ENCODE measurements at places on chromosomes 7 and 10.

DNA sequence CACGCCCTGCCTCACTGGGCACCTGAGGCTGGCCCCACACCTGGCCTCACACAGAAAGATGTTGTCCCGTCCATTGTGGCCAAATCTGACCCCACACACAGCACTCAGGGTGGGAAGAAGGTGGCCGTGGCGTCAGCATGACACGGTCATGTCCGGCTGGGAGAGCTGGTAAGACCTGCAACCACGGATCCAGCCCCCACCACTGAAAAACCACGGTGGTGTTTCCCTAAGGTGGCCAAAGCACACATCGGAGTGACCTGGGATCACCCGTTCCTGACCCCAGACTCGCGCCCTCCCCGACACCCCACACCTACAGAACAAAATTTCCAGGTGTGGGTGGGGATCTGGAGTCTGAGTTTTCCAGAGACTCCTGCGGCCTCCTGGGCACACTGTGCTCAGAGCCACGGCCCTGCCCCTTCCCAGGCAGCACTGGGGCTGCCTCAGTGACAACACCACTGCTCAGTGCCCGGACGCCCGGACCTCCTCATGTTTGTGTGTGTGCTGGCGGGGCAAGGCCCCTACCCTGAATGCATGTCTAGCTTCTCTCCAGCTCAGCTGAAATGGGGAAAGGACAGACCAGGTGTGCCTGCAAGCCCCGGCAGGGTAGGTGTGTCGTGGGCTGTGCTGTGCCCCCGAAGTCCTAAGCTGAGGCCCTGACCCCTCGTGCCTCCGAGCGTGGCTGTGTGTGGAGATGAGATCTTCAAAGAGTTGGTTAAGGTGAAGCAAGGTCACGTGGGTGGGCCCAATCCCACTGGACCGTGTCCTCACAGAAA is 36.1 kb downstream of the STK32C start:
- no peak for DNase-seq

DNA sequence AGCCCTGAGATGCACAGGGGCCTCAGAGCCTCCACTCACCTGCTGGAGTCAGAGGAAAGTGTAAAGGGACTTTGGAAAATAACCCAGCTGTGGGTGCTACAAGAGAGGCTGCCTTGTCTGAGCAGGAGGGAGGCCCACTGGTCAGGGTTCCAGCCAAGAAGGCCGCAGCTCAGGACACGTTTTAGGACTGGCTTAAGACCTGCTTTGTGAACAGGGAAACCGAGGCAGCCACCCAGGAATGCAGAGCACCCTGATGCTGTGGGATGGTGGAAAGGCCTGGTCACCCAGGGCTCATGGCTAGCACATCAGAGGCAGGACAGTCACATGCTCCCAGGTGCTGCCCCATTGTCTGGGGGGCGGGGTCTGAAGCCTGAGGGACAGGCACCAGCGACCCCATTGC is 38.9 kb upstream of the CHST15 start:
- no peak for DNase-seq

- DNase-seq, result no peak
Observed at GRCh38 chr10:48800007-48800675, 115.5 kb downstream of the WDFY4 start.

GRCh38 chr10:84026821-84027257 is 112.5 kb upstream of the GHITM start:
- no peak for DNase-seq

DNA sequence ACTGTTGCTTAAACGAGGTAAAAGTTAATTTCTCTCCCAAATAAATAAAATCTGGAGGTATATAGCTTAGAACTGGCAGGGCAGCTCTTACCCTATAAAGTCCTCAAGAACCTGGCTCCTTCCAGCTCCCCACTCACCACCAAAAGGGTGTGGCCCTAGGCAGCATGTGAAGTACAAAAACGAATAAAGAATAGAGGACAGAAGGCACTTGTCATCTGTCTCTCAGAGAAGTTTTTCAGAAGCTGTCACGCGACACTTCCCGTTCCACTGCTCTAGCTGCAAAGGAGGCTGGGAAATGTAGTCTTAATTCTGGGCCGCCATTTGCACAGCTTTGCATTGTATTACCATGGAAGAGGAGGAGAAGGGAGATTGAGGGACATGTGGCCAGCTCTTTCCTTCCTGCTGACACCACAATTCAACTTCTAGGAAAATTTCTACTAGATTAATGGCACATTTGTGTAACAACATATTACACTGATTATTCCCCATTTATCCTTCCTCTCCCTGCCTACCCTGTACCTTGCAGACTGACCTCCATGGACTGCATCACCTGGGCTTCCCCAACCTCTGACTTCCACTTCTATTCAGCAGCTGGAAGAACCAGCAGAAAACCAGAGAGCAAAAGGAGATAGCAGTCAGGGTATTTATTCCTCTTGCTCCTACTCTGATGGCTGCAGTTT is 62.2 kb downstream of the CCDC71L start:
- DNase-seq, result peak; percentile 35

GRCh38 chr10:92757066-92757710 is 67.4 kb downstream of the HHEX start:
- no peak for DNase-seq

DNA sequence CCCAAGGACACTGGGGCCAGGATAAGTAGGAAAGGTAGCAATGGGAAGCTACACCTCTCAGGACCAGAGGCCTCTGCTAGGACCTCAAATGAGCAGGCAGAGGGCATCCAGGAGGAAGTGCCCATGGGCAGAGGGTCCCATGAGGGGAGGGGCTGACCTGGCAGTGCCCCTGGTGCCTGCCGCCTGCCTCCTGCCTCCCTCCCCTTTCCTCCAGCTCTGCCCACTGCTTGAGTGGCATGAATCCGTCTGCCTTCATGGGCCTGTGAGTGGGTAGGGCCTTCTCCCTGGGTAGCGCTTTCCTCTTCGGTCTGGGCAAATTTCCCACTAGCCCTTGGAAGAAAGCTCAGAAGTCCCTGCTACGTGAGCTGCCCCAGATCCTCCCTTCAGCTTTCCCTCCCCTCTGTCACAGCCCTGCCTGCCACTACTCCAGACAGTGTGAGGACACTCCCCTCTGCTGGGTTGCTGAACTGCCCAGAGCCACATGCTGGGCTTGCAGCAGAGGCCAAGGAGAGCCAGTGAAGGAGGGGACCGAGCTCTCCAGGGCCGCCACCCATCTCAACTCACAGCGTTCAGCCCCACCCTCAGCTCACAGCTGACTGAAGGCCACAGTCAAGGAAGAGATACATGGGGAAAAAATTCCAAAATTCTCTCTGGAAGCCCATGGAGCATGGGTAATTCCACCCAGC is 141.4 kb downstream of the ARHGAP22 start:
- DNase-seq, result no peak

- no peak for DNase-seq
Observed at GRCh38 chr7:135911099-135911498, 66.1 kb downstream of the MTPN start.

GRCh38 chr10:132983252-132984007 is 41.1 kb upstream of the CFAP46 start:
- no peak for DNase-seq

GRCh38 chr10:128029731-128030369 is 96.4 kb downstream of the MKI67 start:
- no peak for DNase-seq

DNA sequence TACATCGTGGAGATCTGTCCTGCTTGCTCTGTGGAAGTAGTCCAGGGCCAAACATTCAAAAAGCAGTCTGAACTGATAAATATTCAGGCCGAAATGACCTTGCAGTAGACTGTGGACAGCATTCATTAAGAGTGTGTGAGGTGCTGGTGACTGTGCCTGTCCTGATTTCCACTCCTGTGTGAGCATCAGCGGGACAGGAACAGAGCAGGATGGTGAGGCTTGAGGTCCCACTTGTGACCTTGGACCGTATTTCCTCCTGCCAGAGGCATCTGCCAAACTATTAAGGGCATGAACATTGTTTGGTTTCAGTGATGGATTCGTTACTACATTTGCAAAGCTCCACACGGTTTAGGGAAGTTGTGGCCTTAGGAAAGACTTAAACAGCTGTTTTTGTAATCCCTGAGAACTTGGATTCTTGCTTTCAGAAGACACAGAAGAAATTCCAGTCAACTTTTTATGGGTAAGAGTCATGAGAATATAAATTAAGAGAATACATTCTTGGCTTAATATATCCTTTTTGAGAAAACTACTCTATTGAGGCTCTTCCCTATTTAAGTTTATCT is 32.8 kb downstream of the CCNY start:
- DNase-seq, result no peak

- no peak for DNase-seq
Observed at GRCh38 chr10:86489071-86489810, 32.4 kb downstream of the WAPL start.

GRCh38 chr7:139626817-139627216 is 103.3 kb downstream of the CLEC2L start:
- DNase-seq, result no peak

GRCh38 chr10:79277579-79278269 is 69.5 kb upstream of the PPIF start:
- DNase-seq, result no peak

GRCh38 chr10:28359334-28359733 is 56.5 kb upstream of the MPP7 start:
- DNase-seq, result no peak

DNA sequence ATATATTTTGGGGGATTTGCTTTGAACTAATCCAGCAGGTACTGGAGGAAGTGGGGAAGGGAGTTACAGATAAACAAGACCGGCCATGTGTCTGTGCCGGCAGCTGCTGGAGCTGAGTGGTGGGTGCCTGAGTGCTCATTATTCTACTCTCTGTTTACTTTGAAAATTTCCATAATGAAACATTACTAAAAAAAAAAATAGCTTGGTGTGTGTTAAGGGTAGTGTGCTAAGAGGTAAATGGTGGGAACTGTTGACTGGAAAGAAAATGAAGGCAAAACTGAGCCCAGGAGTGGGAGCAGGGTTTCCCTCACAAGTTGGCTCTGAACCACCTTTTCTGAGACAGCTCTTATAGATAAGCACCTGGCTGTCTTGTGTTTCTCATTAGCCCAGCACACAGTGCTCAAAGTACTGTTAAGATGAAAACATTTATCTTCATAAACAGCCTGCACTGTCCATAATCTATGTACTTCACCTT is 50.6 kb downstream of the PARD3 start:
- DNase-seq, result no peak

GRCh38 chr7:13286916-13287315 is 599.5 kb downstream of the ARL4A start:
- no peak for DNase-seq

- DNase-seq, result no peak
Observed at GRCh38 chr7:81627536-81628287, 142.1 kb downstream of the HGF start.

GRCh38 chr7:16492513-16493062 is 27.1 kb upstream of the SOSTDC1 start:
- no peak for DNase-seq

GRCh38 chr7:123682690-123683089 is 27.0 kb downstream of the LMOD2 start:
- DNase-seq, result no peak

DNA sequence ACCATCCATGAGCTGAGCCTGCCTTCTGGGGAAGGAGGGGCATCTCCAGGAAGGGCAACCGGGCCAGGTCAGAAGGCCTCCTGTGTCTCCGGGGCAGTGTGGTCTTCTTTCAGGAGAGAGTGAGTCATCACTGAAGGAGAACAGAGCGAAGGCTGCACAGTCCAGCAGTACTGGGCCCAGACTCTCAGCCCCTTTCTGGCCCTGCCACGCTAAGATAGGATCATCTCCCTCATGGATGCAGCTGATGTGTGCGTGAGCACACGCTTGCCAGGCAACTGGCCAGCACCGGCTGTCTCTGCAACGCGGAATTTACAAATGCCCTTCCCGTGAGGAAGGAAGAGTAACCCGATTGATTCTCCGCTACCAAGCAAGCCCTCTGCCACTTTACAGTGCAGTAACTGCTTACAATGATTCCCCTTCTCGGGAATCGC is 328.2 kb downstream of the TNS3 start:
- DNase-seq, result no peak

- DNase-seq, result no peak
Observed at GRCh38 chr7:2273866-2274265, 31.8 kb downstream of the NUDT1 start.

DNA sequence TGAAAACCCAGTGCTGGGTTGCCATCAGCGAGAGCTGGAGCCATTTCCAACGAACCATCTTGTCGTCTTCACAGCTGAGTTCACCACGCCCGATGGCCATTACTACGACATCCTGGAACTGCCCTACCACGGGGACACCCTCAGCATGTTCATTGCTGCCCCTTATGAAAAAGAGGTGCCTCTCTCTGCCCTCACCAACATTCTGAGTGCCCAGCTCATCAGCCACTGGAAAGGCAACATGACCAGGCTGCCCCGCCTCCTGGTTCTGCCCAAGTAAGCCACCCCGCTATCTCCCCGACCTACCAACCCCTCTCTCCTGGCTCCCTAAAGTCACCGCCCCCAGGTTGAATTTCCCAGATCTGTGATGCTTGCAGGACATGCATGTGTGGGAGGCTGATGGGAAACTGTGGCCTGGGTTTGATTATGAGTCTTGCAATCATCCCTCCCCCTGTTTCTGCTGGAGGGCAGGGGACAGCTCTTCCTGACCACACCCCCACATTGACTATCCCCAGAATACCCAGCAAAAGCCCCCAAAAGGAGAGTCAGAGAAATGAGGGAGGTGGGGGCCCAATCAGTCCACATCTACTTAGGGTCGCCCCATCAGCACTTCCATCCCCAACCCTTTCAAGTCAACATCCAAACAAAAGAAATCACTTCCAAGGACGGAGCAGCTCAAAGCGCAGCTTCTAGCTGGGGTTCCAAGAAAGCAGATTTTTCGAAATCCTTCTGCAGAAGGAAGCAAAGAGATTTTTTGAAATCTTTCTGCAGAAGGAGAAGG is 6.9 kb downstream of the SERPINE1 start:
- no peak for DNase-seq

GRCh38 chr10:105682911-105683310 is 1041.8 kb downstream of the SORCS3 start:
- no peak for DNase-seq

DNA sequence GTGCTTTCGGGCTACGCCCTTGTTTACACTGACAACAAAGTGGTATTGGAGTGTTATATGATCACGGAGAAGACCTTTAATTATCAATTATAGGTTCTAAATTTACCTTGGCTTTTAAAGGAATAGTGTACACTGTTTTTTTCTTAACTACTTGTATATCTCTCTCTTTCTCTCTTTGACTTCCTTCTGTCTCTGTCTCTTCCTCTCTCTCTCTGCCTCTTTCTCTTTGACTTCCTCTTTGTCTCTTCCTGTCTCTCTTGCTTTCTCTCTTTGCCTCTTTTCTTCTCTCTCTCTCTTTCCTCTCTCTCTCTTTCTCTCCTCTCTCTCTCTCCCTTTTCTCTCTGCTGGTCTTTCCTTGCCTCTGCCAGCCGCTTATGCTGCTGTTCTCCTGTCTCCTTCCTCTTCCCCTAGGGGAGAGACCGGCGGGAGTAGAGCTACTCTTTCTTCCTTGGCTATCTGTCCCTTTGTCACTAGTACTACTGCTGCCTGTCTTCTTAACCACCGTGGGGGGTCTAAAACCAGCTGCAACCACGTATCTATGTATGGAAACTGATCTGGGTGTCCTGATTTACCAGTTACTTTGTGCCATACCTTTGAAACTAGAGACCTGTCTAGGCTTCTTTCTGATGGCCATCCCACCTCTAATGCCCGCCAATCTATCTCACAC is 36.9 kb upstream of the GSDME start:
- no peak for DNase-seq

Measured in stimulated activated CD8-positive, alpha-beta memory T cell treated with anti-CD3 and anti-CD28 coated beads, Interleukin-4, amount 100 ng/mL, for 1 hour (primary cell).